ENCODE measurements at places on chromosomes 7 and 10. TPM values are rescaled to one million over a fixed set of nuclear protein-coding genes. Genes with fewer than 3 reads are reported as not detected.

DNA sequence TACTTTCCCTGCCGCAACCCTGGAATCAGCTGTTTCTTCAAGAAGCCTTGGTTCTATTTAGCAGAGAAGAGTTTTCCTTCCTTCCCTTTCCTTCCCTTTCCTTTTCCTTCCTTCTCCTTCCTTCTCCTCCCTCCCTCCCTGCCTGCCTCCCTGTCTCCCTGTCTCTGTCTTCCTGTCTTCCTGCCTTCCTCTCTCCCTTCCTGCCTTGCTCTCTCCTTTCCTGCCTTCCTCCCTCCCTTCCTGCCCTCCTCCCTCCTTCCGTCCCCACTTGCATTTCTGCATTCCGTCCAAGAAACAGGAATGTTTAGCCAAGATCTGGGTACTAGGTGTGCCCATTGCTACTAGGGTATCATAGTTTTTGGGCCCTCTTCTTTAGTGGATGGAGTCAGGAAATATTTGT is 21.9 kb downstream of the SND1 start:
- DNase-seq = no peak

CALHM3 gene
- not detected for total RNA-seq

ANKRD22 gene
- 0.35 TPM for total RNA-seq

DNA sequence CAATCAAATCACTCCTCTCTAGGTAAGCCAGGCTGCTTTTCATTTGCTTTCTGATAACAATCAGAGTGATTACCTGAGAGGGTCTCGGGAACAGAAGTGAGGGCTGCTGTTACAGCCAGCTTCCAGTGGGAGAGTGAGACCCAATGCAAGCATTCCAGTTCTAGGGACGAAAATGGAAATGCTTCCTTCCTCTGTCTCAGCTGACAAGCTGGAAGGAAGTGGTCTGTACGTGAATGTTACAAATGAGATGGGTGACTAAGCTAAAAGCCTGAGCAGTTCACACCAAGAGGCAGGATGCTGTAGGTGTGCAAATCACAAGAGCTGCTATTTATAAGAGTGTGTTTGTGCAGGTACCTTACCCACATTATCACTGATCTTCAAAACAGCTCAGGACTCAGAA is 772.4 kb downstream of the GRID1 start:
- DNase-seq = no peak

DNA sequence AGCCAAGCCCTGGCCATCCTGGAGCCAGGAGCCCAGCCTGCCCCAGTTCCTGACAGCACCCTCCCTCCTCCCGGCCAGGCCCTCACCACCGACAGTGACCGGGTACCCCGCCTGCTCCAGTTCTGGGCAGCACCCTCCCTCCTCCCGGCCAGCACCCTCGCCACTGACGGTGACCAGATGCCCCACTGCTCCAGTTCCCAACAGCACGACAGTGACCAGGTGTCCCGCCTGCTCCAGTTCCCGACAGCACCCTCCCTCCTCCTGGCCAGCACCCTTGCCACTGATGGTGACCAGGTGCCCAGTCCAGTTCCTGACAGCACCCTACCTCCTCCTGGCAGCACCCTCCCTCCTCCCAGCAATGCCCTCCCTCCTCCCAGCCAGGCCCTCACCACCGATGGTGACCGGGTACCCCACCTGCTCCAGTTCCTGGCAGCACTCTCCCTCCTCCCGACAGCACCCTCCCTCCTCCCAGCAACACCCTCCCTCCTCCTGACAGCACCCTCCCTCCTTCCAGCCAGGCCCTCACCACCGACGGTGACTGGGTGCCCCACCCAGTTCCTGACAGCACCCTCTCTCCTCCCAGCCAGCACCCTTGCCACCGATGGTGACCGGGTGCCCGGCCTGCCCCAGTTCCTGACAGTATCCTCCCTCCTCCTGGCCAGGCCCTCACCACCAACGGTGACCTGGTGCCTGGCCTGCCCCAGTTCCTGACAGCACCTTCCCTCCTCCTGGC is 40.3 kb downstream of the VIPR2 start:
- no peak for DNase-seq

KLF14 gene
- not detected for total RNA-seq

GRCh38 chr10:104449391-104449790 is 95.8 kb downstream of the CFAP58 start:
- DNase-seq = peak; percentile 68

HOXA10 gene
- total RNA-seq = 4.8 TPM

TMEM236 gene
- not detected for total RNA-seq

All from foreskin keratinocyte (primary cell).